NK-92 treated with Interleukin-12 subunit alpha and Interleukin-12 subunit beta, amount 100 ng/mL, for 24 hours (cell line): ENCODE measurements at places on chromosomes 5 and 9.

- DNase-seq = no peak
These were observed 49.0 kb downstream of the SLC44A1 start for GRCh38 chr9:105293408-105293807.

DNA sequence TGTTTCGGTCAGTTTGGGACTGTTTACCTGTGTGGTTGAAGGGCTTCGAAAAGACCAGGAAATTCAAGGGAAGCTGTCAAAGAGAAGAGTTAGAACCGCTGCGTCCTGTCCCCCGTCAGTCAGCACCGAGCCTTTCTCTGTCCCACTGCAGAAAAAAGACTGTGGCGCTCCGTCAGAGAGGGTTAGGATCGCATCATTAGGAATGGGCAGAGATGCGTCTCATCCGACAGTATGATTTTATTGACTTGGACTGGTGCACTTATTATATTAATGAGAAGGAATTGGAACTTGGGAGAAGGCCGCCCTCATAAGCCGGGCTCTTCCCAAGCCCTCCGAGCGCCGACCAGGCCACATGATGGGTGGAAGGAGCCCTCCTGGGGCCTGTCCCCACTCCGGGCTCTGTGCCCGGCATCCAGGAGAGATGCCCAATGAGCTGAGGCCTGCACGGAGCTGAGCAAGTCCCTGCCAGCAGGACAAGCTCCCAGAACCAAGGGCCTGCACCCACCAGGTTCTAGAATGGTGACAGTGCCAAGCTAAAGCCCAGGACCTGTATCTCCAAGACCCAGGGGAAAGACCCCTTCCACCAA is 71.5 kb downstream of the NEK6 start:
- DNase-seq = no peak

- no peak for DNase-seq
These were observed 421.1 kb upstream of the FTMT start for GRCh38 chr5:121430538-121430937.

DNA sequence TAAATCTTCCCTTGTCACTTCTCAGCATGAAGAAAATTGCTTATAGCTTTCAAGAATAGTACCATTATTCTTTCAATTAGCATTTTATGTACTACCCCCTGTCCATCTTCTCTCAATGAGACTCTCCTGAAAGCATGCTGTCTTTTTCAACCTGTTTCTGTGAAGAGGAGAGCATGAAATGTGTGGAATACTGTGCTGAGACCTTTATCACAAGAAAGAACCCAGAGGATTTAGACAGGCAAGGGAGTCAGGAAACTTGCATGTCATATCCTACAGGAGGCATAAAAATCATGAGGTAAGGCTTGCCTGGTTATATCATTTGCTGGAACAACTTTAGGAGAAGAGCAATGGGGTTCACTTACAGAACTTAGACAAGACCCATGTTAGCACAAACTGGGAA is 56.7 kb upstream of the LPAR1 start:
- DNase-seq = no peak

DNA sequence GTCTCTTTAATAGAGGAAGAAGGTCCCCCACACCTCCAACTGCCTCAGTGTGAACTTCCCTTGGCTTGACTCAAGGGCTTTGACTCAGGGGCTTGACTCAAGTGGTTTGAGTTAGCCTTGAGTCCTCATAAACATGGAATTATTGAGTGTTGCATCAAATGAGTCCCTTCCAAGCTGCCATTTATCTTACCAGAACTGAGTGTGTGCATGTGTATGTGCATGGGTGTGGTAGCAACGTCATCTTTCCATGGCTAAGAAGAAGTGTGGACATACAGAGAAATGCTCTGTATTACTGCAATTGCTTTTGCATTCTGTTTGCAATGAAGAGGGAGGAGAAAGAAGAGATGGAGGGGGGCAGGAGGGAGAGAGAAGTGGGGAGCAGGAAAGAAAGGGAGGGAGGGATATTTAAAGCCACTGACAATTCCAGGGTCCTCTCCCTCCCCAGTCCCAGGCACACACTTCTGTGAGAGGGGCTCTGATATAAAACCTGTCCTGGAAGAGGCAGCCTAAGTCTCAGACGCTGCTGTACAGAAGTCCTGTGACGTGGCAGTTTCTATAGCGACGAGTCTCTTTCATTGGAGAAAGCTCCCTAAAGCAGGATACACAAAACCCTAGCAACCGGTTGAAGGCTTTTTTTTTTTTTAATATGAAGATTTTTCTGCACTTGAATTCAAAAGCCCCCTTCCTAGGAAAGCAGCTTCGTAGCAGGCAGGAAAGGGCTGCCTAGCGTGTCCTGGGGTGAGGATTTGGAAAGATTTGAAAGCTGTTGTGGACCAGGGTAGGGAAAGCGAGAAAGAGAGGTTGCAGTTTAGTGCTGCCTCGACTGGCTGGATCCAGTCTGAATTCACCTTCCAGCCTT is 93.3 kb upstream of the MAP1B start:
- DNase-seq = no peak

GRCh38 chr9:27714388-27714787 is 141.1 kb upstream of the C9orf72 start:
- DNase-seq = no peak

DNA sequence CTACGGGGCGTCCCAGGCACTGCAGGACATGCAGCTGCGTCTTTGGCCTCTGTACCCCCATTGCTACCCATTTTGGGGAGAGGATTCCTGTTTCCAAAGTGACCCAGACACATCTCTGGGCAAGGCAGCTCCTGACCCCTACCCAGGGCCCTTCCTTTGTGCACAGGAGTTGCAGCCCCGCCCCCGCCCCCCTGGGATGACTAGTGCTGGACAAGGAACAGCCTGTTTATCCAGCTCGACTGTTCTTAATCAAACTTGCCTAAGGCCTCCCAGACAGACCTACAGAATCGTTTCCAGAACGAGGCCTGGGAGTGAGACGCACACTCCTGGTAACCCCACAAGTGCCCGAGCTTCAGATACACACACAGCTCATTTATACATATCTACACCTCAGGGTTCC is 13.2 kb downstream of the DIPK1B start:
- no peak for DNase-seq

DNA sequence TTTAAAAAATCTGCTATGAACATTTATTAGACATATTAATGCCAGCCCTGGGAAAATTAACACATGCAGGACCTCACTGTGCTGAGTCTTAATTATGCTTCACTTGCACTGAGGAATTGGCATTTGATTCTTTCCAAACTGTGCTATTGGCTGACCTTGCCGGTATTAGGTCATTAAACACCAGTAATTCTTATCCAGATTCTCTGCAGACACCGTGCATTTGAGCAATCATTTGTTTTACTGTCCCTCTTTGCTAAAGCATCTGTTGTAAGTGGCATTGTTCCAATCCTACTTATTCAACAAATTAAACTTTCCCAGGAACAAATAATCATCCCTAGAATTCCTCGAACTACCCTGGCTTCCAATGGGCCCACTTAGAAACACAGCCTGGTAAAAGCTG is 145.0 kb downstream of the SLC12A2 start:
- DNase-seq = no peak

GRCh38 chr5:6518298-6519057 is 69.8 kb downstream of the UBE2QL1 start:
- no peak for DNase-seq

- DNase-seq = no peak
These were observed 151.6 kb downstream of the SLIT3 start for GRCh38 chr5:169149317-169149716.

DNA sequence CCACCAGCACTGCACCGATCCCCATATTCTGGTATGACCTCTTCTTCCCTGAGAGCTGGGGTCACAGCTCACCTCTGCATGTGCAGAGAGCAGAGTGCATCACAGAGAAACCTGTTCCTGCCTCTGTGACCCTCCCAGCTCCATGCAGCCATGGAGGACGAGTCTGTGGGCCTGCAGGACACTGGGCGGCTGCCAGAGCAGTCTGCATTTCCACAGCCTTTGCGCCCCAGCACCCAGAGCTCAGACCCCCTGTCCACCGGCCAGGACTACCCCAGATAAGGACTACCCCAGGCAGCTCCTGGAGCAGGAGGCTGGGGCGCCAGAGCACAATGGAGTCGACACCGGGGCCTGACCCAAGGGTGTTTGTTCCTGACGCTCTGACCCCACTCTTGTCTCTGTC is 308.1 kb upstream of the IRX1 start:
- no peak for DNase-seq

GRCh38 chr9:106945727-106946660 is 83.0 kb downstream of the ZNF462 start:
- no peak for DNase-seq

GRCh38 chr9:71602652-71603051 is 165.7 kb downstream of the CEMIP2 start:
- DNase-seq = no peak

DNA sequence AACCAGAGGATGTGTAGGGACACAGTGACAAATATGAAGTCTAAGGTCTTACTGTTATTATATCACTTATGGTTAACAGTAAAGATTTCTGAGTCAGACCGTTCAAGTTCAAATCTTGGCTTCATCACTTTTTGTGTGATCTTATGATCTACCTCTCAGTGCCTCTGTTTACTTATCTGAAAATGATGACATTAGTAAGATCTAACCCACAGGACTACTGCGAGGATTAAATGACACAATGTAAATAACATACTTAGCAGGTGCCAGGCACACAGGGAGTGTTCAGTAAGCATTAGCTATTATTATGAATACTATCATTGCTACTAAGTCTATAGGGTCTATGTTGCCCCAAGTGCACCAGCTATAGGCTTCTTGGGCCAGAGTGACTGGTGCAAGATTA is 2.0 kb downstream of the IRF1 start:
- DNase-seq = no peak

DNA sequence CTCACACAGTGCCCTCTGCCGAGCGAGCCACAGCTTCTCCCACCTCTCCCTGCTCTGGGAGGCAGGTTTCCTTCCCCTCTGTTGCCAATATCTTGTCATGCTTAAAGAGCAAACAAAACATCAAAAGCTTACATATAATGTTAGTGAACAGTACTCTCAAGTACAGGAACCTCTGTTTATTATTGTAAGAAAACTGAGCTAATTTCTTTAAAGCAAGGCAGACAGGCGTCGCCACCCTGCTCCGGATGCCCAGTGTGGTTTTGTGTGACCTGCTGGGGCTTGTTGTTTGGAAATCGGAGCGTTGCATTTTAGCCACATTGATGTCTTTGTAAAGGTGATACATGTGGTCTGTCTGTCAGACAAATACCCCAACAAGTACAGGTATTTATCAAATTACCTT is 401.4 kb upstream of the IRX1 start:
- no peak for DNase-seq

DNA sequence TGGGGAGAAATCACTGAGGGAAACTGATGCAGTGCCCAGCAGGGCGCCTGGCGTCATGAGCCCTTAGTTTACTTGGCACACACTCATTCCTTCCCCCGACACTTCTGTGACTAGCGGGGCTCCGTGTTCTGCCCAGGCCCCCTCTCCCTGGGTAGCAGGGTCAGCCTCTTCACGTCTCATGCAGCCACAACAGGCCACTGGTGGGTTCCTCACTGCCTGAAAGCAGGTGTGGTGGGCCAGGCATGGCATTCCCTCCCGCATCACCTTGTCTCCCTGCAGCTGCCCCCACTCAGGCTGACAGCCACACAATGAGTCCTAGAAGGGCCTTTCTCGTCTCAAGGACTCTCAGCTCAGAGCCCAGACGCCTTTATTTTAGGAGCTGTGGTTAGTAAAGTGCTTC is 51.1 kb upstream of the CPLX2 start:
- no peak for DNase-seq

DNA sequence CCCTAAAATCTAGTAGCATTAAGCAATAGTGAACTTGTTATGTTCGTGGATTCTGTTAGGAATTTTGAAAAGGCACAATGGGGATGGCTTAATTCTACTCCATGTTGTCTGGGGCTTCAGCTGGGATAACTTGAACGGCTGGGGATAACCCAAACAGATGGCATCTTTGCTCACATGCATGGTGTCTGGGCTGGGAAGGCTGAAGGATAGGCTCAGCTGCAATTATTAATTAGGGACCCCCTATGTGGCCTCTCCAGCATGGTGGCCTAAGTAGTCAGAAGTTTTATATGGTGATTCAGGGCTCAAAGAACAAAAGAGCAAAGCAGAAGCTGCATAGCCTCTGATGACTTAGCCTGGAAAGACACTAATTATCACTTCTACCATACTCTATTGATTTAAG is 551.1 kb downstream of the PSAT1 start:
- no peak for DNase-seq

- no peak for DNase-seq
These were observed 1066.3 kb upstream of the NUDT12 start for GRCh38 chr5:104628911-104629310.

DNA sequence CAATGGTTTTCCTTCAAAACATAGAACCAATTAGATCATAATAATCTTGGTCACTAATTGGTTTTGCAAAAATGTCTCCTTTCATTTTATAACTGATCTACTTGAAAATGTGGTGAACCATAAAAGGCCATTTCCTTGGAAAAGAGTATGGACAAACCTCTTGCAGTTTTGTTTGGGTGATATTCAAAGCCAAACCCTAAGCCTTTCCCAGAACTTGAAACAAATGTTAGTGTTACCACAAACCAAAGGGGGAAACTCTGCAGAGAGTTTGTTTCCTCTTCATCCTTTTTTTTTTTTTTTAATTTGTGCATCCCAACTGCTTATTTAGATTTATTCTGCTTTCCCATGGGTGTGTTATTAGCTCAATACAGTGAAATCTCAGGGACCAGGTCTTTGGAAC is 204.4 kb upstream of the ADAMTSL1 start:
- DNase-seq = no peak
